ENCODE measurements at places on chromosomes 4 and X.

DNA sequence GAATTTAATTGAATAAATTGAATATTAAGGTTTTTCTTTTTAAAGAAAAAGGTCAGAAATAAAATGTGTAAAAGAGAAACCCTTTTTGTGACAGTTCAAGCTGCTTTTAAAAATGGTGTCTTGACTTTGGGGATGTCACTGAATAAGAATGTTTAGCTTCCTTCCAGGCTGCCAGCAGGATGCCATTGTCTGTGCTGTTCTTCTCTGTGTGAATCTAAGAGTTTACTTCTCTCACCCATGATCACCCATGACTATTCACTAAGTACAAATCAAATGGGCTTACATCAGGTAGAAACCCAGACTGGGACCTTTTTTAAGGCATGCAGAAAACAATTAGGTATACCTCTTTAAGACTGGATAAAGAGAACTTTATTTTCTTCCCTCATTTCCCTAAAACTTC, 115.3 kb downstream of the DACH2 start:
- DNase-seq = no peak

GRCh38 chrX:133923113-133923512, 62.3 kb downstream of the GPC3 start:
- DNase-seq = no peak

GRCh38 chr4:184849185-184849584, 23.4 kb upstream of the ACSL1 start:
- no peak for DNase-seq

- DNase-seq = no peak
Observed at GRCh38 chrX:530726-531610, 99.6 kb upstream of the SHOX start.

GRCh38 chr4:78613522-78614321, 62.2 kb downstream of the ANXA3 start:
- DNase-seq = no peak

DNA sequence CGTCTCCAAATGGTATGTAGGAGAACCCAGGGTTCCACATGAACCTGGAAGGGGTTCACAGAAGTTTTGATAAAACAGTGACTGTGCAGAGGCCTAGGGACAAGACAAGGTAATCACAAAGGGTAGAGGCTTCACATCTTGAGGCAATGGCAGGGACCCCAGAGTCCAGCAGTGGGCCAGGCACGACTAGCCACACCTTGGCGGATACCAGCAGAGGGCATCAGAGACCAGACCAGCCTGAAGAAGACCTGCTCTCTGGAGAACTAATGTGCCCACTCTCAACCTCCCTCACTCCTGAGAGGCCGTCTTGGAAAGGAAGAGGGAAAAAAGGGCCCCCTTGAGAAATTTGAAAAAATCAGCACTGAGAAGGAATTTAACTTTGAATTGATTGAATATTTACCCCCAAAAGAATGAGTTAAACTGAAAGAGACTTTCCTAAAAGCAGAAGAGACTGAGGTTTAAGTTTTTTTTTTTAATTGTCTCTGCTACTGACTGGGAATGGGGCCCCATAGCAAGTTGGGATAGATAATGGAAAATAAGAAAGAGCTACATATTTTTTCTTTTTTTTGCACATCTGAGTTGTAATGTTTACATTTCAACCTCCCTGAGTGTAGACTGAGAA, 243.8 kb upstream of the JADE1 start:
- DNase-seq = no peak

GRCh38 chr4:184375027-184375426, 99.3 kb downstream of the IRF2 start:
- no peak for DNase-seq

DNA sequence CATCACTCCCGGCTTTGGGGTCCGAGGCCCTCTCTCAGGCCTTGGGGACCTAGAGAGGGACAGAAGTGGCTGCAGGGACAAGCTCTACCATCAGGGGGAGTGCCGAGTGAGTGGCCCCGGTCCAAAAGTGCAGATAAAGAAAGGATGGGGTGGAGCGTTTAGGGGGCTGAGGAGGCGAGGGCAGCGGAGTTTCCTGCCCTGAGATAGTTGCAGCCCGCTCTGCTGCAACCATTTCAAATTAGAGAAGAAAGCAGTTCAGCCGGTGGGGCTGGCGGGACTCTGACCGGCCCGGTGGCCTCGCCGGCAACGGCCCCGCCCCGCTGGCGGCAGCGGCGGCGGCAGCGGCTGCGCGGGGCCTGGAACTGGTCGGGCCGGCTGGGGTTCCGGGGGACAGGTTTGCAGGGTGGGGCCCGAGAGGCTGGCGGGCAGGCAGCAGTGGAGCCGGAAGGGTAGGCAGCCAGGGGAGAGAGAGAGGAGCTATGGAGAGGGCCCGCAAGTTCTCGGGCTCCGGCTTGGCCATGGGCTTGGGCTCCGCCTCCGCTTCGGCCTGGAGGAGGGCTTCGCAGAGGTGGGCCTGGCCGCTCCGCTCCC, 7.6 kb downstream of the DLG3 start:
- no peak for DNase-seq

GRCh38 chrX:152813206-152813605, 17.4 kb downstream of the CETN2 start:
- no peak for DNase-seq

GRCh38 chr4:2259036-2259540, 2.8 kb downstream of the MXD4 start:
- no peak for DNase-seq

GRCh38 chr4:73446336-73446938, 10.4 kb downstream of the AFP start:
- DNase-seq = no peak

GRCh38 chr4:169185133-169185956, 85.4 kb downstream of the SH3RF1 start:
- no peak for DNase-seq

DNA sequence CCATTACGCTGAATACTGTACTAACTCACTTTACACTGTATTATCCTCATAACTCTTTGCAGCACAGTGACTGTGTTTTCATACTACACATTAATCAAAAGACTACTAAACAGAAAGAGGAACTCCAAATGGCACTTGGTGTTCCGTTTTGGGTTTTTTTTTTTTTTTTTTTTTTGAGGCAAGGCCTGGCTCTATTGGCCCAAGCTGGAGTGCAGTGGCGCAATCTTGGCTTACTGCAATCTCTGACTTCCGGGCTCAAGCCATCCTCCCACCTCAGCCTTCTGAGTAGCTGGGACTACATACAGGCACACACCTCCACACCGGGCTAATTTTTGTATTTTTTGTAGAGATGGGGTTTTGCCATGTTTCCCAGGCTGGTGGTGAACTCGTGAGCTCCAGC, 10.7 kb downstream of the KLHL8 start:
- DNase-seq = no peak

GRCh38 chrX:118974088-118974907, at the start of gene LONRF3:
TSS of gene LONRF3 (plus strand) at chrX:118974618. CDS start at chrX:118974781, 163 bp downstream.
- no peak for DNase-seq

GRCh38 chrX:47629419-47630200, at the start of gene CFP:
TSS of gene CFP (minus strand) at chrX:47629930. CDS start at chrX:47629844, 86 bp downstream.
- no peak for DNase-seq

GRCh38 chrX:100447655-100448397, 37.8 kb upstream of the PCDH19 start:
- DNase-seq = no peak

GRCh38 chr4:123042095-123042494, 119.7 kb upstream of the NUDT6 start:
- no peak for DNase-seq

DNA sequence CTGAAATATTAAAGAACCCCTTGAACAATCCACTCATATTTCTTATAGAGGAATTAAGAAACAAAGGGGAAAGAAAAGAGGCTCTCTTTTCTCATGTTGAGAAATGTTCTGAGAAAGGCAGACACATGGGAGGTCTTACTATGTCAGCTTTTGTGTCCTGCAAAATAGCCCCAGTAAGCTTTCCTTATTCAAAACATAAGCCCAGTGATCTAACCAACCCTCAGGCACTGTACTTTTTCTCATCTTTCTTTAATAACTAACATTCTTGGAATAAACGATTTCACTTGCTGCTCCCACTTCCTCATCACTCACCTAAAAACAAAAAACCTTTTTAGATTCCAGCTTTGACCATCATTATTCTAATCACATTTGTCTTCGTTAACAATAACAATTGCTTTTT, 115.9 kb downstream of the GLRA3 start:
- DNase-seq = no peak

DNA sequence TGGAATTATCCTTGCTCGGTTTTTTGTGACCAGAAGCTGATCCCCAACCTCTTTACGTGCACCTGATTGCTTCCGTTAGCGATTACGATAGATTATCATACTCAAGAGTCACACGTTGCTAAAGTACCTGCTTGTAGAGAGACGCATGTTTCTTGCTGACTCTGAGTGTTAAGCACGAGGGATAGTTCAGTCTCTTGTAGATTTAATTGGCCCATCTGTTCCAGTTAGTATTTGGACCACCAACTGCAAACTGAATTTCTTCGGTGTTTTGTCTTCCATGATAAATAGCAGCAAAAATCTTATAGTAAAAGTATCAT, 516 bp upstream of the COX18 start:
- no peak for DNase-seq

GRCh38 chr4:45453258-45453853, 670.5 kb downstream of the GABRG1 start:
- no peak for DNase-seq

DNA sequence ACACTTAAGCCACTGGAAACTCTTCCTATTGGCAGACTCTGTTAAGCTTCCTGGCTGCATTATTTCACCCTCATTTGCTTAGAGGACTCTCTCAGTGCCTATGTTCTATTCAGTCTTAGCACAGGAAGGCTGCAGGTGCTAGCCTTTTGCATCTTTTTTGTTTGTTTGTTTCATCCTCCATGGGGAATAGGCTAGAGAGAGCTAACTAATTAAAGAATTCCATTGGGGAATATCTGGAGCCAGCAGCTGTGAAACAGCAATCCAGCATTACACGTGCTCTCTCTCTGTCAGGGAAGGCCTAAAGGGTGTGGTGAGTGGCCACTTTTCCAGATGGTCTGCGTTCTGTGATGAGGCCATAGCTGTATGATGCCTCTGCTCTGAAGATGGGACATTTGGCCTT, 633.6 kb downstream of the SPRY1 start:
- DNase-seq = no peak

- DNase-seq = no peak
Observed at GRCh38 chrX:3567686-3568085, 145.8 kb downstream of the PRKX start.

DNA sequence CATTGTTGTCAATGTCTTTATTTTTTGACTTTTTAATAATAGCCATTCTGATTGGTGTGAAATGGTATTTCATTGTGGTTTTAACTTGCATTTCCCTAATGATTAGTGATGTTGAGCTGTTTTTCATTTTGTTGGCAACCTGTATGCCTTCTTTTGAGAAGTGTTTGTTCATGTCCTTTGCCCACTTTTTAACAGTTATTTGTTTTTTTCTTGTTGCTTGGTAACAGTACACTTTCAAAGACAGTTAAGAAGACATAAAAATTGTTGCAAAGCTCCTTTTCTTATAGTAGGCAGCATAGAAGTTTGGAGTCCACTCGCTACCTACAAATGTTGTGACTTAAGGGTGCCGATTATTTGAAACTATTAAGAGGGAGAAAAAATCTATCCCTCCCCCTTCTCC, 48.7 kb upstream of the SLC7A11 start:
- DNase-seq = no peak

DNA sequence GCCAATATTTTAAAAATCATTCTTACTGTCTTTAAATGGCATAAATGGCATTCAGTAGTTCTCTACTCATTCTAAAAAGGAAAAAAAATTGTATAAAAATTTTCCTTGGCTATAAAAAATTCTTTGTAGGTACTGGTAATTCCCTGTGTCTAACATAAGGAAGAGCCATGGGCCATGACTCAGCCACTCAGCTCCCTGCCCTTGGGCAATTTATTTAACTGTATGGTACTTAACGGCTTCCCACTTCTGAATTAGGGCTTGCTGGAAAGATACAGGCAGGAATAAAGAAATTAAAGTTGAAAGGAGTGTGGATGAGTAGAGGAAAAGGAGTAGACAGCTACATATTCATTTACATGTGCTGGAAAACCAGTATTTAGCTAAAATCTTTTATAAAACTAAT, 30.6 kb downstream of the ABHD18 start:
- no peak for DNase-seq

GRCh38 chrX:13028871-13029636, 15.4 kb downstream of the FAM9C start:
- DNase-seq = no peak

- no peak for DNase-seq
Observed at GRCh38 chr4:1795299-1796195, 2.5 kb downstream of the FGFR3 start.

- no peak for DNase-seq
Observed at GRCh38 chr4:1043651-1044468, 32.4 kb downstream of the FGFRL1 start.

DNA sequence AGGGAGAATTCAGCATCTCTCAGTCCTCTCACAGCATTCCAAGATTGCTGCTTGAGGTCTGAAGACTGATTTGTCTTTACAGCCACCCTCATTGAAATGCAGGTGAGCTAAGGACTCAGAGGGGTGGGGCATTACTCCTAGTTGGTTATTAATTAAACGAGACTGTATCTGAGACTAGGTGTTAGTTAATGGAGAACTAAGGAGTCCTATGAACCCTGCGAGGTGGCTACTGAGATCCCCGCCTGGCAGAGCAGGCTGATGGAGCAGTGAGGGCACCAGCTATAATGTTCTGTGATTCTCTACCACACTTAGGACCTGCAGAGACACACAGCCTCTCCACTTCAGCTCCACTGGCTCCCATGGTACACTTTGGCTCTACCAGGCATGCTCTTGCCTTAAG, 215.3 kb downstream of the MID1IP1 start:
- DNase-seq = no peak

- DNase-seq = no peak
Observed at GRCh38 chr4:184148738-184149637, 68.7 kb downstream of the ENPP6 start.

DNA sequence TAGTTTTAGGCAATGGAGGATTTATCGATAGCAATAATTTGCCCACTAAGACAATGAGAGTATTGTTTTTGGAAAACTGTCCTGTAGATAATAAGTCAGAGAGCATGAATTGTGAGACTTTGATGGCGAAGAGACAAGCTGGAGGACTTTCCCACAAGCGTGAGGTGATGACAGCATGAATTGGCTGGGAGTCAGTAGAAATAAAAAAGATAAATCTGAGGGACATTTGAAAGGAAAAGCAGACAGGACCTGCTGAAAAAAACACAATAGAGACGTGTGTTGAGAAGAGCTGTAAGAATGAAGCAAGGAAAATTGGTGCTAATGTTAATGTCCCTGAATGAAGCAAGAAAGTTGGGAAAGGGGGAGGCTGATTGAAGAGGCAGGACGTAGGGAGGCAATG, 233.5 kb downstream of the DCTD start:
- no peak for DNase-seq

Data from stimulated activated CD8-positive, alpha-beta memory T cell treated with anti-CD3 and anti-CD28 coated beads, Interleukin-2, amount 100 ng/mL, for 1 hour (primary cell).